ENCODE measurements at places on chromosomes 2 and 18.

- no peak for DNase-seq
Observed at GRCh38 chr2:175525975-175526374, 344.5 kb upstream of the ATP5MC3 start.

- DNase-seq: no peak
Observed at GRCh38 chr2:100720445-100720844, 99.5 kb upstream of the NPAS2 start.

DNA sequence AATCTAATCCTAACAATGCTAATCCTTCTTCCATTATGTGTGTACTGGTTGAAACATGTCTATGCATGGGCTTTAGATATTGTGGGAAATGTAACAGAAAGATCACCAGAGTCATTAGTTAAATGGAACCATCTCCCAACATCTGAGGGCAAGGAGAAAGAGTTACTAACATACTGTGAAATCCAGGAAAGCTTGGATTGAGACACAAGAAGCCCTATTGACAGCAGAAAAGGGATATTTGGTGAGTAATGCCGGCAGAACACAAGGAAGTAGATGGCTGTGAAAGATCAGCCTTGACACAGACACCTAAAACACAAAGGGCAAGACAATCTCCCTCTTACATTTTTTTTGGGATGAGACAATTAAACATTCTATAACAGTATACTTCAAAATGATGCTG, 28.5 kb upstream of the LAMA1 start:
- DNase-seq: no peak

GRCh38 chr2:235468978-235469655, 24.7 kb upstream of the AGAP1 start:
- DNase-seq: no peak

GRCh38 chr2:10814571-10815331, 2.2 kb upstream of the PDIA6 start:
- no peak for DNase-seq

GRCh38 chr18:22639026-22639463, 221.3 kb upstream of the CTAGE1 start:
- DNase-seq: no peak

GRCh38 chr18:39781565-39781964, 2173.5 kb upstream of the PIK3C3 start:
- no peak for DNase-seq

DNA sequence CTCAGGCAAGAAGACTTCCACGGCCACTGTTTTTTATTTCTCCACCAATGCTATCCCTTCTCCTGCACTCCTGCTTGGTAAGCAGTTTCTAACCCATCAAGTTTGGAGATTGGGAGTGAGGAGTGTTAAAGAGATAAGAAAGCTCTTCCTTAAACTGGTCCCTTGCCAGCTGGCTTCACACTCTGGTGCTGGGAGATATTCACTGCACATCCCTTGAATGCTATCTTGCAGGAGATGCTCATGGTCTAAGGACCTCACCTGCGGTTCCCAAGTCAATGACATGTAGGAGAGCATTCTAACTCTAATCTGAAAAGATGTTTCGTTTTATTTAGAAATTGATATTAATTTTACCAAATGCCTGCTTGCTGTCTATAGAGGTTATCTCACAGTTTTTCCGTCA, 28.2 kb upstream of the CYRIA start:
- no peak for DNase-seq

GRCh38 chr2:70842401-70842800, 6.8 kb upstream of the CD207 start:
- DNase-seq: no peak

- DNase-seq: no peak
Observed at GRCh38 chr2:5379811-5380210, 312.4 kb upstream of the SOX11 start.

- DNase-seq: no peak
Observed at GRCh38 chr2:59484673-59485072, 1068.8 kb downstream of the BCL11A start.

GRCh38 chr18:59961070-59961469, 61.3 kb downstream of the PMAIP1 start:
- DNase-seq: peak; percentile 76

DNA sequence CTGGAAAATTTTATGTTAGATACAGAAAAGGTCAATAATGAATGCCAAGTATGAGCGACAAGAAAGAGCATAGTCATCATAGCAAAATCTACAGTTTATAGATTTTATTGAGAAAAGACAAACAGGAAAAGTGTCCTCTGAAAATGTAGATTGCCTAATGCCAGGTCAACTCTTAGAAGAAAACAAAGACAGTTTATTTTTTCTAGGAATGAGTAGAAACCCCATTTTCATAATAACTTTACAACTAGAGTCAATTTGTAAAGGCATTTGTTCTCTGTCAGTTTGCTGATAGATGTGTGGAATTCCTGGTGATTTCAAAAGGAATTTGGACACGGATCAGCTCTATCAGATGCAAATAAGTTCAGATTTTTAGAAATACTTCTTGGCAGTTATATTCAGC, 16.6 kb downstream of the CDH7 start:
- no peak for DNase-seq

GRCh38 chr2:54434711-54435110, 21.4 kb upstream of the SPTBN1 start:
- DNase-seq: no peak

DNA sequence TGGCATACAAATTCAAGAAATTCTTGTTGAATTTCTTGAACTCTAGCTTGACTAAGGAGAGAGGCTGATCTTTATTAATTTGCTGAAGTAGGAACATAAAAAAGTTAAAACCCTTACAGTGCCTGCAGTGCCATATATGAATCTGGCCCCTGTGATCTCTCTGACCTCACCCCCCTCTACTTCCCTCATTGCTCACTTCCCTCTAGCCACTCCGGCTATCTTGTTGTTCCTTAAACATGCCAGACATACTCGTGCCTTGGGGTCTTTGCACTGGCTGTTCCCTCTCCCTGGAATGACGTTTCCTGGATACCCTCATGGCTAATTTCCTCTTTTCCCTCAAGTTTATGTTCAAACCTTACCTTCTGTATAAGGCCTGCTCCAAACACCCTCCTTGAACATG, 246.3 kb upstream of the SIX2 start:
- DNase-seq: no peak

Data from NCI-H748 treated with DMSO at 0.1 percent for 48 hours (cell line).